ENCODE measurements at places on chromosomes 7 and 10.

DNA sequence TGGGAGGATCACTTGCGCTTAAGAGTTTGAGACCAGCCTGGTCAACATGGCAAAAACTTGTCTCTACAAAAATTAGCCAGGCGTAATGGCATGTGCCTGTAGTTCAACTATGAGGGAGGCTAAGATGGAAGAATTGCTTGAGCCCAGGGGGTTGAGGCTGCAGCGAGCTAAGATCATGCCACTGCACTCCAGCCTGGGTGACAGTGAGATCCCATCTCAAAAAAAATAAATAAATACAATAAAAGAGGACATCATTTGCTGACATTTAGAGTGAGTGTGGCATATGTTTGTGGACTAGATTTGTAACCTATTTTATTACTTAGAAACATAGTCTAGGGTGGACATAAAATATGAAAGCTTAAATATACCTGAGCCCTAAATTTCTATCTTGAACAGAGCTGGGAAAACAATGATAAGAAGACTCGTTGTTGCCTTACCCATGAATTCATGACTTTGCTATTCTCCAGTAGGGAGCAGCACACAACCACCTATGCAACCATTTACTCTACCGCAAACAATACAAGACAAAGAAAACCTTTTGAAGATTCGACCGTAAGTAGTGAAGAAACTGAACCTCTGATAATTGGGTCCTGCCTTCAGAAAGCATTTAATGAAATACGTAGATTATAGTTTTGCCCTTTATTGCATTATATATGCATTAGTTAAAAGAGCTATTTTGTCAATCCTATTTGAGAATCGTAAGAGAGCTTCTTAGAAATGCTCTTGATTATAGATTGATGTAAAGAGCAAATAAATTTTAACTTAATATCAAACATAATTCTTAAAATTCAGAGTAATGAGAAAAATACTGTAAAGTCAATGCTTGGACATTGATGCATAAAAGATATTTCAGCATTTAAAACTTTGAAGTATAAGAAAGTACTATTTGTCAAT lies 83.5 kb downstream of the GNAT3 start:
- no peak for DNase-seq

DNA sequence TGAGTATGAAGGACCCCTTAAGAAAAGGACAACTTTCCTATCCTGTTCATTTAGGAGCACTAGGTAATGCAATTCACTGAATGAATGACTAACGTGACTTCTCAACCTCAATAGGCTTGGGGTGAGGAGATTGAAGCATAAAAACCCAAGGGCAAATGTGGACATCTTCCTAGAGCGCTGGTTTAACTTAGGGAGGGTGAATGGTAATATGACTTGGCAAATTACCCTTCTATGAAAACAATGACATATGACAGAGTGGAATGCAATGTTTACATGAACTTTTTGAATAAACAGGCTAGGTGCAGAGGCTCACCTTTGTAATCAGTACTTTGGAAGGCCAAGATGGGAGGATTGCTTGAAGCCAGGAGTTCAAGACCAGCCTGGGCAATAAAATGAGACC lies 83.9 kb upstream of the ANK3 start:
- DNase-seq, result no peak

- no peak for DNase-seq
Measured at GRCh38 chr7:94434042-94434441, 39.3 kb downstream of the COL1A2 start.

DNA sequence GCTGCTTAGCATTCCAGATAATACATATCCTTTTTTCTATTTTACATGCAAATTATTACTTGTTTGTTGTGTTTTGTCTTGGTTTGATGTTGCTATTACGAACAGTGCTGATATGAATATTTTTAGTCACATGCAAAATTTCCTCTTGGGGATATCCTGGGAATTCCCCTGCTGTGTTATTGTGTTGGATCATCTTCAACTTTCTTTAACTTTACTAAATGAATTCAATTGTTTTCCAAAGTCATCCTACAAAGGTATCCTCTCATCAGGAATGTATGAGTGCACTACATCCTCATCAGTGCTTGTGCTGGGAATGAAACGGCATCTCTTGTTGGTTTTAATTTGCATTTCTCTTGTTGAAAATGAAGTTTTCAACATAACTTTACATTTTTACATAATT lies 87.1 kb downstream of the AASS start:
- no peak for DNase-seq

- no peak for DNase-seq
Measured at GRCh38 chr7:92044940-92045339, 89.3 kb downstream of the CYP51A1 start.

DNA sequence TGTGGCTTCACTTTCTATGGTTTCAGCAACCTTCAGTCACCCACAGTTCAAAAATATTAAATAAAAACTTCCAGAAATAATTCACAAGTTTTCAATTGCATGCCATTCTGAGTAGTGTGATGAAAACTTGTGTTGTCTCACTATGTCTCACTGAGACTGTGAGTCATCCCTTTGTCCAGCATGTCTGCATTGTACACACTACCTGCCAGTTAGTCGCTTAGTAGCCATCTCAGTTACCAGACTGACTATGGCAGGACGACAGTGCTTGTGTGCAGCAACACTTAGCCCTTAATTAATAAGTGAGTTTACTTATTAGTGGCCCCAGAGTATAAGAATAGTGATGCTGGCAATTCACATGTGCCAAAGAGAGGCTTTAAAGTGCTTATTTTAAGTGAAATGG lies 22.5 kb downstream of the CCDC186 start:
- DNase-seq, result no peak

GRCh38 chr7:1087952-1088920 lies at the start of gene GPER1:
TSS of gene GPER1 (plus strand) at chr7:1088113. CDS start at chr7:1091729, 3,616 bp downstream.
- DNase-seq, result no peak

- no peak for DNase-seq
Measured at GRCh38 chr7:138137423-138138171, 61.3 kb downstream of the AKR1D1 start.

DNA sequence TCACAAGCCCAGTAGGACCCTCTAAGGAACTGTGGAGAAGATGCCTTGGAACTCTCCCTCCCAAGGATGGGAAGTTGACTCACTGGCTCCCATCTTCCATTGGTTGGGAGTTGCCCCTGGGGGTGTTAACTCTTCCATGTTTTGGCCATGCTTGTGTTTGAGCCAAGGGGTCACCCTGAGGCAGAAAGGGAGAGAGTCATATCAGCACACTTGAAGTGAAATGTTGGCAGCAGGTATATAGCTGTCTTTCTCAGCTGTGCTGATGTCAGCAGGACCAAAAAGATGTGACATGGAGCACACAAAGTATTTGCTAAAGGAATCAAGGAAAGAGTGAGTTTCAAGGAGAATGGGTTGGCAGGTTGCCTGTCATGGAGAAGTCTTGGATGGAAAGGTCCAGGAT lies 359.4 kb downstream of the RPS24 start:
- DNase-seq, result no peak
